NCI-H460 (cell line): ENCODE measurements at places on chromosomes 13 and 19. TPM values are rescaled to one million over a fixed set of nuclear protein-coding genes. Genes with fewer than 3 reads are reported as not detected.
A peak's percentile ranks its signal among the peaks of the same experiment; 100 is the strongest.

DNA sequence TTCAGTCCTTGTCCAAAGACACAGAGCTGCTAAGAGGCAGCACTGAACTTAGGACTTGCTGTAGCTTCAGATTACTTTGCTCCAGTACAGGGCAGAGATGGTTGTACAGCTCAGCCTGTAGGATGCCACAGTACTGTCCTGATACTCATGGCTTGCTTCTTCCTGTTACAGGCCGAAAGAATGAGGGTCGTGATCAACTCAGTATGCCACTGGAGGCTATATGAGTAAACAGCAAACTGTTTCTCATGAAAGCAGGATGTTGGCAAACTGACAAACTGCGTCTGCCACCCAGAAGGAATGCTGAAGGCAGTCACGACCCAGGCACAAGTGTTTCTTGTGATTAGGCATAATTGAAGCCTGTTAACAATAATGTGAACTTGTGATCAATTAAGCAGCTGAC is 2.8 kb downstream of the ZNF749 start:
- DNase-seq = no peak

GRCh38 chr19:3480383-3481091 is at the start of gene SMIM24:
Gene SMIM24, minus strand, starts transcription at chr19:3480525. Its CDS starts 62 bp downstream, at chr19:3480463.
- no peak for DNase-seq

DNA sequence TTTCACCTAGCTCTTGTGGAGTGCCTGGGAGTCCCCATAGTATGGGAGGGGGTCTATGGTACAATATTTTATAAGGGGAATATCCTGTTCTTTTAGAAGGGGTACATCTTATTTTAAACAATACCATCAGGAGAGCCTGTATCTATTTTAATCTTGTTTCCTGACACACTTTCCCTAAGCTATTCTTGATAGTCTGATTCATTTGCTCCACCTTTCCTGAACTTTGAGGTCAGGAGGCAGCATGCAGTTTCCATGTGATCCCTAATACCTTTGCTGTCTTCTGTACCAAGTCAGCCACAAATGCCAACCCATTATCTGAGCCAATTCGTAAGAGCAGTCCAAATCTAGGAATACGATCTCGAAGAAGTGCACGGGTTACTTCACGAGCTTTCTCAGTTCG is 86.2 kb downstream of the SLC25A15 start:
- no peak for DNase-seq

Gene KIR3DL1
- total RNA-seq = not detected in 2 replicates

Gene MATK
- total RNA-seq = not detected in 2 replicates

Gene LRRC8E
- 4.6 and 5.2 TPM in 2 replicates for total RNA-seq

DNA sequence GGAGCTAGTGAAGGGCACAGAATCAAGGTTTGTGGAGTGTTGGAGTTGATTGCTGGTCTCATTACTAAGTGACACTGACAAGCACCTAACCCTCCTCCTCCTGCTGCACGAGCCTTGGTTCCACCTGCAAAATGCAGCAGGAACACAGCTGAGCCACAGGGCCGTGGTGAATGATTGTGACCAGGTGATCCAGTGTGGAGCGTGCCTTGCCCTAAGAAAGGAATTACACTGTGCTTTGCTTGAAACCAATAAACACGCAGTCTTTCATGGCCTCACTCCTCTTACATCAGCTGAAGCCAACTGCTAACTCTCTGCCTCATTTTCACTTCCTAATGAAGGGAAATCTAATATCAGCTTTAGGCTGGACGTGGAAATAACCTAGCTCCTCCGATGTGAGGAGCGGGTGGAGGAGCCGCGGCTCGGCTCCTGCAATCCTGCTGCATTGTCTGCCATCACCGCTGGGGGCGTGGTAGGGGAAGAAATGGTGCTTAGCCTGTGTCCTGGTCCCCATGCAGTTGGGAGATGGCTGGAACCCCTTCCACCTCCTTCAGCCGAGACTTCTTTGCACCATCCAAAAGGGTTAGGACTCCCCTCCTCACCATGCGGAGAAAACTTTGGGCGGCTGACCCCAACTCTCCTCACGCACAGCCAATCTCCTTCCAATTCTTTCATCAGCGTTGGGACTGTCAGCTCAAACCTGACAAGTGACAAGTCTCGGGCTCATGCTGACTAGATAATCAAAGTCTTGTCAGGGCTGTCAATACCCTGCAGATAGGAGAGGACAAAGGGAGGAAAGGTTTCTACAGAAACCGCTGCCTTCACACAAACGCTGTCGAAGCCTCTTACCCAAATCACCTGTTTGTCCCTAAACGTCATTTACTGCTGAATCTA is 427.9 kb downstream of the ZNF536 start:
- DNase-seq = no peak

GRCh38 chr13:41694545-41695301 is 237.4 kb downstream of the RGCC start:
- peak; percentile 65 for DNase-seq

Gene STAP2
- 2.6 TPM in 2 replicates for total RNA-seq

DNA sequence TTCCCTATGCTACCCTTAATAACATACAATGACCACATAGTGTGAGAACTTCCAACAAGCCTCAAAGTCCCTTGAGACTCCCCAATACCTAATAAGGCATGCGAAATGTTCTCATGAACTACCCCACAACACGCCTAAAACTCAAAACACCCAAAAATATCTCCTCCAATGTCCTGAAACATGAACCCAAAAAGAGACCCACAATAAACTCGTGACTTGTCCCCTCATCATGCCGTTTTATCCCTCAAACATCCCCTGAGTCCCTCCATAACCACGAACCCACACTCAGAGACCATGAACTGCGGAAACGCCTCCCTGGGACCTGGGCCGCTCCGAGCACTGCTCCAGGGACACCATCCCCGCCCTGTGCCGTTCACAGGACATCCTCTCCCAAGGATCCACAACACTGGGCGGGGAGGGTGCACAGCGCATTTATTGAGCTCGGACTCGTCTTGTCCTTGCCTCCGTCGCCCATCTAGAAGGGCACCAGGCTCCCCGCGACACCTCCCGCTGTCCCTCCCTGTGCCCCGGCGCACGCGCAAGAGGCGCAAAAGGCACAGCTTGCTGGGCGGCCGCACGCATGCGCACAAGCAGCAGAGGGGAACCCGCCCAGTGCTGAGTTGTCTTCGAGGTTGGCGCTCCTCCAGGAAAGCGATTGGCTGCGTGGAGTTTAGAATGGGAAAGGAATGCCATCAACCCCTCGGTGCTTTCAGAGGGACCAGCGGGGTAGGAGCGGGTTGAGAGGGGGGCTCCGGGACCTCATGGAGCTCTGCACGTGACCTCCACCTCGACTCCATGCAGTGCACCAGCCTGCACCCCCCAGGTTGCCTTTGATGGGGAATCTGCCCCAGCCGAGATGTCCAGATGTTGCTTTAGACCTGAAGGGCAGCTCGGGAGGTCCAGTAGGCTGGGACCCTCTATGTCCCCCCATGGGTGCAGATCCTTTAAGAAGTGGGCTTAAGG is 8.8 kb downstream of the FXYD3 start:
- peak; percentile 85 for DNase-seq

GRCh38 chr19:27738569-27739193 is 1474.3 kb downstream of the UQCRFS1 start:
- DNase-seq = no peak

GRCh38 chr13:32159137-32159869 is 127.7 kb downstream of the FRY start:
- DNase-seq = no peak

- DNase-seq = no peak
Observed at GRCh38 chr13:75666646-75667351, 30.7 kb downstream of the LMO7 start.

Gene CALM3
- 47.1 and 53.8 TPM in 2 replicates for total RNA-seq

GRCh38 chr13:63492604-63493003 is 2077.0 kb upstream of the PCDH20 start:
- DNase-seq = no peak

DNA sequence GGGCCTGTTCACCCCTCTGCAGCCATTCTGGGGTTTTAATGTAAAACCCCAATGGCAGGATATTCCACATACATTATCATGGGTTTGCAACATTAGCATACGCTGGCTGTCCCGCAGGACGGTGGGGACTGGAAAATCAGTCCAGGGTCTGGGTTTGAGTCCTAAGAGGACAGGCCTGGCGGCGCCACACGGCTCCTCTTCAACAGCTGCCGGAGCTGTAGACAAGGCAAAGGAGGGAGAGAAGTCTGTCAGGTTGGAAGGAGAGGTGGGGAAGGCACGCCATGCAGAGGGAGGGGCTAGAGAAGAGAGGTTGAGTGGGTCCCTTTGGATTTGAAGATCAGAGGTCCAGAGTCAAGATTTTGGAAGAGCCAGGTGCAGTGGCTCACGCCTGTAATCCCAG is 11.9 kb downstream of the NFKBID start:
- DNase-seq = no peak

GRCh38 chr19:47280183-47280797 is 5.6 kb downstream of the INAFM1 start:
- peak; percentile 27 for DNase-seq

DNA sequence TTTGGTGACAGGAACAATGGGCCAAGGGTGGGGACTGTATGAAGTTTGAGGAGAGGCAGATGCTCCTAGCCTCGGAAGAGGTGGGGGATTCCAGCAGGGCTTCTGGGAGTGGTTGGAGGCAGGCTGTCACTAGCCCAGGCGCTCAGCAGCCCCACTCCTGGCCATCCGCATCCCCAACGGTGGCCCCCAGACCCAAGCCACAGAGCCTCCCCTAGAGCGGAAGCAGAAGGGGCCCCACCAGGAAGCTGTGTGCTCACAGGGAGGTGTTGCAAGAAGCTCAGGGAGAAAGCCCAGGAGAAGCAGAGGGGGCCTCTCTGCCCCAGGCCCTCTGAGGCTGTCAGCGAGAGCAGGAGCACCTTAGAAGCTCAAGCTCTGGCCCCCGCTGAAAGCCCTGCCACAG is 8.3 kb downstream of the PRAM1 start:
- no peak for DNase-seq
